AG09309 (cell line): ENCODE measurements at places on chromosomes 3 and 15.

- DNase-seq = no peak
Observed at GRCh38 chr3:78858910-78859309, 908.9 kb downstream of the ROBO1 start.

GRCh38 chr3:171064461-171064860 lies 37.9 kb upstream of the SLC2A2 start:
- DNase-seq = no peak

- DNase-seq = no peak
Observed at GRCh38 chr15:99863550-99864198, 130.4 kb upstream of the LYSMD4 start.

GRCh38 chr3:76400141-76400540 lies 614.8 kb upstream of the ZNF717 start:
- DNase-seq = no peak

GRCh38 chr3:70855149-70855548 lies 542.7 kb upstream of the MDFIC2 start:
- DNase-seq = no peak

DNA sequence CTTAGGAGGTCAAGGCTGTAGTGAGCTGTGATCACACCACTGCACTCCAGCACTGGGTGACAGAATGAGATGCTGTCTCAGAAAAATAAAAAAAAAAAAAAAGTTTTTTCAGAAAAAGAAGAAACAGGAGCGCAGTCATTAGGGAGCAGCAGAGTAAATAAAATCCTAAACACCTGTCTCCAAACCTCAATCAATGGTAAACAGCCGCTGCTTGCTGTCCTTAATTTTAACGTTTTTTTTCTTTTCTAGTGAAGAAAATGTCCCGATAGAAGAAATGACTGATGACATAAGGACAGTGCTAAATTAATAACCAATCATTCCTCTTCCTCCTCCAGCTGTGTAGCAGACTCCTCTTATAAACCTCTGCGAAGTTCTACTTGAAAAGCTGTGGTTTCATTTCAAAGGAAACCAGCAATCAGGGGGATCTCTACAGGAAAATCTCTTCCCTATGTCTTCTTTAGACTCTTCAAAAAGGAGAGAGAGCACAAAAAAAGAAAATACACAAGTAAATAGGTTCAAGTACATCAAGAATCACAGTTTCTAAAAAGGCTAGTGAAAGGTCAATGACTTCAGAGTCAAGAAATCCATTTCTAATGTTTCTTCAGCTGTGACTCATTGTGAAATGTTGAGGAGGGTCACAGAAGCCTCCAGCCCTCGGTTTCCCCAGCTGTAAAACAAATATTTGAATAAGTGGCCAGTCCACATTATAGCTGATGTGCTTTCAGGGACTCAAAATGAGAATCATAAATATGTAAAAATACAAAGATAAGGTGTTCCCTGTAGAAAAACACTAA lies 127.6 kb downstream of the TMCO5A start:
- no peak for DNase-seq
